ENCODE measurements at places on chromosomes 4 and X. TPM values are rescaled to one million over a fixed set of nuclear protein-coding genes. Genes with fewer than 3 reads are reported as not detected.

Gene SRPX2
- total RNA-seq = not detected

Gene ZNF141
- 58.1 TPM for total RNA-seq

Gene GRIA3
- 0.93 TPM for total RNA-seq

Gene MAD2L1
- 80.2 TPM for total RNA-seq

Gene USP17L19
- total RNA-seq = not detected

Data from GM23338 (cell line).